ENCODE measurements at places on chromosomes 2 and 18. TPM values are rescaled to one million over a fixed set of nuclear protein-coding genes. Genes with fewer than 3 reads are reported as not detected.

DNA sequence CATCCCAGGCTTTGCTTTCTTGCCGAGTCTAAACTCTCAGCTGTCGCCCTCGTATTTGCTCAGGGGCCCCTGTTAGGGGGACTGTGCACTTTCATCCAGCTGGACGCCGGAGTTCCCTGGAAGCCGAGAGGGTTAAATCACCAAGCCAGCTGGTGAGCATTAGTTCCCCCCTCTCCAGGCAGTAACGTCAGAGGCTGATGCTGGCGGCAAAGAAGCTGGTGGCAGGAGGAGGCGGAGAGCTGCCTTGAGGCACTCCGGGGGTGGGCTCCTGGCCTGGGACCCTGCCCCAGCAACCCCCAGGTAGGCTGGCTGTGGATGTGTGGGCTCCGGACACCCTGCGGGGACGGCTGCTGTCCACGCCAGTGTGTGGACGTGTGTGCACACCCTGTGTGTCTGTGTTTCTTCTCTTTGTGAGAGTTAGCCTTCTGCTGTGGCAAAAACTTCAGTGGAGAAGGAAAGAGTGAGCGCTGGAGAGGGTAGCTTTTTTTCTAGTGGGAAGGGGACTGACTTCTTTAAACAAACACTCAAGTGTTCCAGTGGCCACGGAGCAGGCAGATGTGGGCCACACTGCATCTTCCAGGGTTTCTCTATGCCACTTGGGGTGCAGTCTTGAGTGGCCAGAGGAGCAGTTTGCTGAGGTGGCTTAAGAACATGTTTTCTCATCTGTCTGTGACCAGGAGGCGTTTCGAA is 84.7 kb downstream of the GLI2 start:
- no peak for DNase-seq

DNA sequence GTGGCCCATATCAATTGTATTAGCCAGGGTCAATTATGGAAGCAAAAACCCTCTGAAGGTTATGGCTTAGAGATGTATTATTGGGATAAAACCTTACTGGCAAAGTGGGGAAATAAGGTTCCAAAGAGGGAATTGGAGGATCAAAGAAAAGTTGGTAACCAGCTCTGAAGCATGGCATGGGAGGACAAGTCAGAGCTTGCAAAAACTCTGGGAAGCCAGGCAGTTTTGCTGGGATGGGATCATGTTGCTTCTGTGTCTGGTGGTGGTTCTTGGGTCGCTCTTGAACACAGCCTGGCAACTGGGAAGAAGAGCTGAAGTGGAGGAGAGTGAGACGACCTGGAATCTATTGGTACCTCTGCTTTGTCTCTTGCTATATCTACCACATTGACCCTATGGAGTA is 162.6 kb downstream of the PMAIP1 start:
- DNase-seq: no peak

GRCh38 chr2:55922291-55922907 is 1.2 kb downstream of the EFEMP1 start:
- no peak for DNase-seq

- no peak for DNase-seq
These were observed 150.6 kb upstream of the GALNT5 start for GRCh38 chr2:157106950-157107349.

DNA sequence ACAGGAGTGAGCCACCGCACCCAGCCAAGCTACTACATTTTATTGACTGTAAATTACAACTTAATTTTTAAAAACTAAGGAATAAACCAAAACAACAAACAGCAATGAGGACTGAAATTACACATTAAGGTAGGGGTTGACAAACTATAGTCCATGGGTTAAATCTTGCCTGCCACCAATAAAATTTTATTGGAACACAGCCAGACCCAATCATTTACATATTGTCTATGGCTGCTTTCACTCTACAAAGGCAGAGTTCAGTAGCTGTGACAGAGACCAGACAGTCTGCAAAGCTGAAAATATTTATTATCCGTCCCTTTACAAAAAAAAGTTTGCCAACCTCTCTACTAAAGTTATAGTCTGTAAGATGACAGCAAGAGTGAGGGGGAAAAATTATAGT is 24.3 kb upstream of the UGP2 start:
- DNase-seq: no peak

- DNase-seq: no peak
These were observed 70.5 kb downstream of the TGIF1 start for GRCh38 chr18:3520230-3521085.

- peak; percentile 67 for DNase-seq
These were observed 298.9 kb downstream of the DSEL start for GRCh38 chr18:67217551-67218166.

- no peak for DNase-seq
These were observed 431.4 kb downstream of the GRB14 start for GRCh38 chr2:164189851-164190250.

DNA sequence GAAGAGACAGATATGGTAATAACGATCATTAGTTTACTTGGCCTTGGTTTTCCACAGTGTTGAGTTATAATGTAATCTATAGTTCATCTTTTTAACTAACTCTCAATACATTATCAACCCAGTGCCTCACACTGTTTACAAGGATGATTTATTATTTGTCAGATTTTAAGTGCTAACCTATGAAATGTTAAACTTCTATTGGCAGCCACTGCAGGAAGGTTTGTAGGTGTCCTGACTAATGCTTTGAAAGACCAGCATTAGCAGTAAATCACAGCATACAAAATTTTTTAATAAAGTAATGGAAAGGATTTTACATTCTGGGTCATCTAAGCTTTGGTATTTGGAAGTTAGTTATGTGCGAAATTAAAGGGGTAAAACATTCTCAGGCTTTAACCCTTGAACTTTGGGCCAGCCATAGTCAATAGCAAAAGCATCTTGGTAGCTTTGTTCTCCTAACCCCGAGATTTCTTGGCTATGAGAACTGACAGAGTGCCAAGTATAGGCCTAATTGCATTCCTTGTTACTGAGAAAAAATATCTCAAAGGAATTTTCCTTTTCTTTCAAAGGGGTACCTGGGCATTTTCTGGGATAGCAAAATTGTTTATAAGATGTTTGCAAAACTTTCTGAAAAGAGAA is 30.6 kb downstream of the SPATS2L start:
- DNase-seq: no peak

DNA sequence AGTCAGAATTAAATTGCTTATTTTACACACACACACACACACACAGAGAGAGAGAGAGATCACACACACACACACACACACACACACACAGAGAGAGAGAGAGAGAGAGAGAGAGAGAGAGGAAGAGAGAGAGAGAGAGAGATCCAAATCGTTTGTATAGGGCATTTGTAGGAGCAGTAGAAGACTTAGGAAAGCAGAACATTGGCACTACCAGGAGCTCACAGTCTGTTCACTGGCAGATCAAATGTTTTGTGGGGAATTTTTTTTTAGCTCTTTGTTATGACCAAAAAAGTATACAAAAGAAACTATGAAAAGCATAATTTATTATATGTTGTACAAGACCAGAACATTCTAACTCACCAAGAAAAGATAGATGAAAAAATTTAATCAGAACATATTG is 81.8 kb downstream of the MBD5 start:
- no peak for DNase-seq

RNF152 gene
- total RNA-seq: 13.3 TPM

IL1RN gene
- 15.0 TPM for total RNA-seq

HS1BP3 gene
- total RNA-seq: 23.2 TPM
